ENCODE measurements at places on chromosomes 12 and 14.

DNA sequence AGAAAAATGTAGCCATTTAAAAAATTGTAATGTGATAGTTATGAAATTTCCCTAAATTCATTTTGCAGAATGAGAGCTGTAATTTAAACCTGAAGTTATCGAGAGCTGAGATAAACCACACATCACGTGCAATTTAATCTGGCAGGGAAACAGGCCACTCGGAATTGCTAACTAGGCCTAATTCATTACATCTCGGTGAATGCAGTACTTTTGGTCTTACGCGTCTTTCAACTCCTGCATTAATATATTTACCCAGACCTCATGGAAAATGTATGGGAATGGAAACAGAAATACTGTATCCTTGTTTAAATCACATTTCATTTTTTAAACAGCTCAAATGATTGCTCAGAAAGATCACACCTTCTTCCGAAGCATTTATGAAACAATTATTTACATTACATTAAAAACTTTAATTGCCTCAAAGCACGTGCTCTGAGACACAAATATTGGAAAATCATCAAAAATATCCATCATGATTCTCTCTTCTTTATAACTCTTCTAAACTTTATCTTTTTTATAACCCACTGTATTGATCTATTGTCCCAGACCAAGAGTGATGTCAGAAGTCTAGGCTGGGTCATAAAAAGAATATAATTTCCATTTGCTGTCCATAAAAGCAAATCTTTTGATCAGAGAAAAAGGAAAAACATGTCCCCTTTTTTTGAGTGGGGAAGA lies 111.7 kb upstream of the MYL2 start:
- DNase-seq, result no peak

DNA sequence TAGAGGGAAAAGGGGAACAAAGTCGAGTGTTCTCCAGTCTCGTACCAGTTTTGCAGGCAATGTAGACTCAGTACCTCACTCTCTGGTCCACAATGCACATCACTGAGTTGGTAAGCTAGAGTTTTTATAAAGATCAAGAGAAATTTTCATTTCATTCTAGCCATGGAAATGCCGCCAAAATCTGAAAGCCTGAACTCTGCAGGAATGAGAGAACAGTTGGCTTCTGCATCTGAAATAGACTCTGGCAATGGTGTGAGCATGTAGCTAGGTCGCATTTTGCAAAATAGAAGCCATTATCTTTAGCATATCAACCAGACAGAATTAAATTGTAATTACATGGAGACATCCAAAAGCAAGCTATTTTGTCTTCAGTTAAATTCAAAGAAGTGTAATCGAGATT lies 381.0 kb downstream of the NOVA1 start:
- DNase-seq, result no peak

DNA sequence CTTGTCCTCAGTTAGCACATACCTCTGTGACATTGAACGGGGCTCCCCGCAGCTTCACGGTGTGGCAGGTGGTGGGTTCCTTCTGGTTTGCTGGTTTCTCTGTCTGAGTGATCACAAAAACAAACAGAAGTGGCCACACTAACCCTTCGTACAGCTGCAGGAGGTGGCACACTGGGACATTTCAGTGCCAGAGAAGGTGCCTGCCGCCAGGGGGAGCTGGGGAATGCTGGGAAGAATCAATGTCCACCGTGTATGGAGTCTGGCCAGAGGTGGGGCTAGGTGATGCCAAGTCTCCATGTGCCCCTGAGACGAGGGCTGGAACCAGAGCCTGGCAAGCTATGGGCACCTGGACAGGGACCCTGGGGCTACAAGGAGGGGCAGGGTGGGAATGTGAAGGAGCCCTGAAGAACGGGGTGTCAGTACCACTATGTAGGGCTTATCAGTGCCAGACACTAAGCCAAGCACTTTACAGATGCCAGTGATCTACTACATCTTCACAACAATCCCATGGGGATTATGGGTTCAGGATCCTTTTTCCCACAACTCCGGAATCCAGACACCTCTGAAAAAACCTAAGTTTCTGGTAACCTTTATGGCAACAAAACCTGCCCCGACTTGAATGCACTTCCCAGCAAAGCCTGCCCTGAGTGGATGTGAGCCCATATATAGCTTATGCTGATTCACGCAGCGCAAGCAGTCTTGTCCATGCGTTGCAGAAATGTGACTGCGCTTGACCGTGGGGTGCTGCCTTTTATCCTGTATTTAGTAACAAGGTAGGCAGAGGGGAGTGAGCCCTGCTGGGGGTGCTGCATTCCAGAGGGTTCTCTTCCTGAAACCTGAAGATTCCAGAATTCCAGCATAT lies 10.8 kb downstream of the RBM19 start:
- DNase-seq, result no peak

DNA sequence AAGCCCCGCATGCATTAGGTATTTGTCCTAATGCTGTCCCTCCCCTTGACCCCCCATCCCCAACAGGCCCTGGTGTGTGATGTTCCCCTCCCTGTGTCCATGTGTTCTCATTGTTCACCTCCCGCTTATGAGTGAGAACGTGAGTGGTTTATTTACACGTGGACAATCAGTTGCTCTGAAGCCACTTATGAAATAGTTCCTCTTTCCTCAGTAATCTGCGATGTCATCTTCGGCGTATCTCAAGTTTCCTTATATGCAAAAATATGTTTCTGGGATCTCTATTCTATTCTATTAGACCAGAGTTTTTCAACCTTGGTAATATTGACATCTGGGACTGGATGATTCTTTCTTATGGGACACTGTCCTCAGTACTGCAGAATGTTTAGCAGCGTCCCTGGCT lies 56.0 kb upstream of the DCD start:
- DNase-seq, result no peak

GRCh38 chr12:119447126-119447525 lies 112.6 kb downstream of the CCDC60 start:
- DNase-seq, result no peak

- DNase-seq, result no peak
Observed at GRCh38 chr14:39006721-39007410, 96.2 kb downstream of the SEC23A start.

DNA sequence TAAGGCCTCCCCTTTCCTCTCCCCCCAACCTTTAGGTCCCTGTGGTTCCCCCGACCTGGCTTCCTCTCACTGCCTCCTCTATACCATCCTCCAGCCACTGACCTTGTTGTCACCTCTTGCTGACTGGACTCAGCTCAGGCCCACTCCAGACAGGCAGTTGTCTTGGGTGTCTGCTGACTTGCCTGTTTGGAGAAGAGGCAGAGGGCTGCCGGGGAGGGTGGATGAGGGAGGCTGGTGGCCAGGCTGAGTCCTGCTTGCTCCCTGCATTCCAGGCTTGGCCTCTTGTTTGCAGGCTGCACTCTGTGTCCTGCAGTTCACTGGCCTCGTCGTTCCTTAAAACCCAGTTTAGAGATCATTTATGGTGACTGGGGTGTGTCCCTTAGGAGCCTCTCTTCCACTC lies 31.0 kb upstream of the RD3L start:
- no peak for DNase-seq

GRCh38 chr12:66942741-66943465 lies 264.0 kb upstream of the GRIP1 start:
- DNase-seq, result no peak

DNA sequence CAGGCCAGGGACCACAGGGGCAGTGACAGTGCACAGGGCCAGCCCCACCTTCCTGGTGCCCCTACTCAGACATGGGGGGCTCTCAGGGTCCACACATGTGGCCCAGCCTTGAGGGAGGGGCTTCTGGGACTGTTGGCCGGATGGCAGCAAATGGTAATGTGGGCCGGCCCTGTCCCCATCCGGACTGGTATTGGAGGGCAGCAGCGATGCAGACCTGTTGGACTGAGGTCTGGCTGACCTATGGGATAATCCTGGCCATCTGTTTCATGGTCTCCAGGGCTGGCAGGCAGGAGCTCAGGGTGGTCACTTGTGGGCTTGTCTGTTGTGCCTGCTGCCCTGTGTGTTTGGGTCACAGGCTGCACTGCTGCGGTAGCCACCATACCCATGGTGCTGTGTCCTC lies 387.5 kb downstream of the TMEM121 start:
- no peak for DNase-seq

DNA sequence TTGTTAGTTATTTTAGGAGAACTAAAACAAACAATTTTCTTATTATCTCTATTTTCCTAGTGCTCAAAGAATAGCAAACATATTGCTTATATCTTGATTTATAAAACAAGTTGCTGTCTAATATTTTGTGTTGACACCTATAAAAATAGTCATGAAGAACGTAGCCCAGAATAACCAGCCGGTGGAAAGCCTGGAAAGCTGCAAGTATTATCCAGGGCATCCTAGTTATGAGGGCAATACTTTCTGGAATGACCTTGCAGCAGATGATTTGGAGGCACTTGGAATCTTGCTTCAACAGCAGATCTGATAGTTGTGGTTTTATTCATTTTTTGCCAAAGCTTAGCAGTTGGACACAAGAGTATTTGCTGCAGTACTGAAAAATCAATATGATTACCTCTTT lies 948.7 kb downstream of the LRFN5 start:
- no peak for DNase-seq

DNA sequence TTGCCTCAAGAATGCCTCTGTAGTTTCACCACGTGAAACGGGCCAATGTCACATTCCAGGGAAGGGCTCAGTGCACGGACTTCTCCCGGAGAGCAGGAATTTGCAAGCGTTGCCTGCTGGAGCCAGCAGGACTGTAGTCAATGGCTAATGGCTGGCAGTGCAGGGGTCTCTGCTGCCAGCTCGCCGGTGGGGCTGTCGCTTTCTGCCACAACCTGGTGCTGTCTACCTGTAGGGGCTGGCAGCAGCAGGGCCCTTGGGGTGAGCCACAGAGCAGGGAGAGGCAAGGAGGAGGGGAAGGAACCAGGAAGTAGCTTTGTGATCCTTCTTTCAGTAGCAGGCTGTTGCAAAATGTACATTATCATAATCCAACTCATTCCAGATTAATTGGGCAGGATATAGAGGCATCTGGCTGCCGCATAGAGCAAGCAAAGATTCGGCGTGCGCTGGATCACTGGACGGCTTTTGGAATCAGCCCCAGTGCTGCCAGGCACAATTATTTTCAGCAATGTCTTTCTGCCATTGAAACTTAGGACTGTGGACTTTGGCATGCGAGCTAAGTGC lies 114.1 kb downstream of the PAPOLA start:
- no peak for DNase-seq

DNA sequence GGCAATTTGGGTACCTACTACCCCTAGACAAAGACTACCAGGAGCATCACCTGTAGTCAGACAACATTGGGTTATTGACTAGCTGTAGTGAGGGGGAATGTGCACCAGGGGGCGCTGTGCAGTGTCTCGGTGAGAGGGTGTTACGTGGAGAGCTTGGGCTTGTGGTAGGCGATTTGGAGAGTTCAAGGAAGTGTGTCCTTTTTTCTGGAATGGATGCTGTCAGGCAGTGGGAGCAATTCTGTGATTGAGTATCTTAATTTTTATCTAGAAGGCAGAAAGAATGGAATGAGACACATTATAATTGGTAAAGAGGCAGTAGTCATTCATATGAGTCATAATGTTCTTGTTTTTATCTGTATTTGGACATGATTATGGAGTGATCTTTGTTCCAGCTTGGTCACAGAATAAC lies 187.7 kb downstream of the GALC start:
- no peak for DNase-seq

- DNase-seq, result no peak
Observed at GRCh38 chr12:99529966-99530365, 117.6 kb upstream of the GARIN6 start.

GRCh38 chr14:78836777-78837176 lies 666.6 kb downstream of the NRXN3 start:
- no peak for DNase-seq

DNA sequence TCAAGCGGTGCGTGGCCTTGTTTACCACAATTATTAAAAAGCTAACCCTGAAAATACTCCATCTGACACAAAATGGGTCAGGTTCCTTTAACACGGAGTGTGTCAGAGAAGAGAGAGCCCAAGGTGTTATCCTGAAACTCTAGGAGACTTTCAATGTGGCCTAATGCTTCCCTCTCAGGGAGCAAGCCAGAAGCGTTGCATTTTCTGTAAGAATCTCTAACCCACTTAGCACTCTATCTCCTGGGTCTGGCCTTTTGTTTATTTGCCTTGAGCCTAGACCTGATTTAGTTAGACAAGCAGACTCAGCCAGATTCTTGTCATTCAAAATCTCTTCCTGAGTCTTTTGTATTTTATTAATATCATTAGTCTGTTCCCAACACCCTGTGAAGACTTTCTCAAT lies 184.0 kb upstream of the SYT1 start:
- DNase-seq, result no peak

DNA sequence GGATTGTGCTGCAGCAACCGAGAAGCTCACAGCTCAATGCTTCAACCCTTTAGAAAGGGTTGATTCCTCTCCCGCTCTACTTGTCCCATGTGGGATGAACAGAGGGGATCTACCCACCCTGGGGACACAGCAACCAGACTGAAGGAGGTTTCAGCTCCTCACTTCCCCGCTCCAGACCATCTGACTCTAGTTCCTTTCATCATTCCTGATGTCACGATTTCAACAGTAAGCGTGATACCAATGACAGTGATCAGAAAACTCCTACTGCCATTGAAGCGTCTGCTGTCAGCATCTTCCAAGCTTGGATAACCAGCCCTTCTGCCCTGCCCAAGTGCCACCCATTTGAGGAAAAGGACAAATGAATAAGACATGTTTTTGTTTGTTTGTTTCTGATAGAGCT lies 14.3 kb downstream of the SERPINA1 start:
- DNase-seq, result no peak

DNA sequence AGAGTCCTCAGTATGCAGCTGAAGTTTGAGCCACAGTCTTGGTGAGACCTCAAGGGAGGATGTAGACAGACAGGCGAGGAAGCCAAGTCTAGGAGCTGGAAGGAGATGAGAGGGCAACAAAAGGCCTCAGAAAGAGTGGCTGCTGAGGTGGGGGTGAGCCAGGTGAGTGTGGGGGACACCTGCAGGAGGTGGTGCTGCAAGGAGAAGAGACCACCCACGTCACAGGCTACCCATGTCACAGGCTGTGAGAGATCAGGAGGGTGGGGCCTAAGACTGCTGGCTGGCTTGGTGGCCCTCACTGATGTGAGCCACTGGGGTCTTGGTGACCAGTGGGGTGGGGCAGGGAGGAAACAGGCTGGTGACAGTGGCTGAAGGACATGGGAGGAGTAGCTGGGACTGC lies 97.3 kb downstream of the KIF26A start:
- DNase-seq, result no peak

DNA sequence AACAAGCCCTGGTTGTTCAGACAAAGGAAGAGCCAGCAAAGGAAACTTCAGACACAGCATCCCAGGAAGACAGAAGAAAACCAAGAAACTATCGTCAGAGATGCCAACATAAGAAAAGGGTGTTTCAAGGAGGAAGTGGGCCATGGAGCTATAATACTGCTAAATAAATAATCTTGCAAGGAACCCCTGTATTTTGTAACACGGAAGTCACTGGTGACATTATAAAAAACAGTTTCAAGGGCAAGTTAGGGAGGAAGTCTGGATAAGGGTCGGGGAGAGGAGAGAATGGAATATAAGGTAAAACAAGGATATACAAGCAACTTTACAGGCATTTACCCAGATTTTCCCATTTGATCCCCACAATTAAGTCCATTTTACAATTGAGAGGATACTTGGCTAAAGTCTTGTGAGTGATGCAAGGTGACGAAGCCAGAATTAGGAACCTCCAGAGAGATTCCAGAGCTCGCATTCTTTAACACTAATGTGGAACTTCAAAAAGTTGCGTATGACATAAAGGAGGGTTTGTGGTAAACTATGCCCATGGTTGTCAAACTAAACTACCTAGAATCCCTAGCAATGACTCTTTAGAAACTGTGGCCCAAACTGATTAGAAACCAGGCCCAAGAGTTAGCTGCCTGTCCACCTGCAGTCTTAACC lies 46.4 kb downstream of the PPM1H start:
- no peak for DNase-seq

GRCh38 chr12:104873374-104873773 lies 84.7 kb downstream of the SLC41A2 start:
- no peak for DNase-seq
